ENCODE measurements at places on chromosomes 7 and 10.

DNA sequence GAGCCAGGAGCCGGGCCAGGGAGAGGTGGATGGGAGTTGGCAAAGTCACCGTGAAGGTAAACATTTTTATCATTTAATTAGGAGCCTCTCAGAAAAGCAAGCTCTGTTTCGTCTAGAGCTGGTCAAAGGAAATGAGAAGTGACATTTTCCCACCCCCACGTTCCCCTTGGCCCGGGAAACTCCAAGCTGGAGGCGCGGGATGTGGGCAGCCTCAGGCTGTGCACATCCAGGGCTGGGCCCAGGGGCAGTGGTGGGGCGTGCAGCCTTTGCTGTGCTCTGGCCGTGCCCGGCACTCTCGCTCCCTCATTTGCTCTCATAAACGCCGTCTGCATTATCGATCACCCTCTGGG is 135.6 kb upstream of the RET start:
- DNase-seq = no peak

GRCh38 chr10:36717118-36717517 is 408.3 kb upstream of the ANKRD30A start:
- no peak for DNase-seq

DNA sequence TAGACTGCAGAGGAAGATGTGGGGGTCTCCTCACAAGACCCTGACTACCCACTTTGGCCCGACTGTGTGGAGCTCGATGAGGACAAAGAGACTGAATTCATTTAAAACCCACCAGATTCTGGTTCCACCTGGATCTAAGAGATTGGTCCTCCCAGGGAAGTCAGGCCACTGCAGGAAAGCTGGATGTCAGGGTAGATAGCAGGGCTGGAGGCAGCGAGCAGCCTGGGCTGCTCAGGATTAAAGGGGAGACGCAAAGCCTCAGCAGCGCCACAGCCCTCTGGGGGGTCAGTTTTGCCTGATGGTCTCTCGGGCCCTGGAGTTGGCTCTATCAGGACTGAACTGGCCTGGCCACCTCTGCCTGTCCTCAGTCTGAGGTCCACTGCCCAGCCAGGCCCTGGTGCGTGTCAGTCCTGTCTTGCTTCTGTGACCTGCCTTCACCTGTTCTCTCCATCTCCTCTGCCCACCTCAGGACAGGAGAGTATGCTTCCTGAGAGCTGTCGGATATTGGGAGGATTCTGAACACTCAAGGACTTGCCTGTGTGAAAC is 12.2 kb upstream of the KLRG2 start:
- no peak for DNase-seq

GRCh38 chr10:98349508-98349922 is 65.5 kb downstream of the PYROXD2 start:
- no peak for DNase-seq

- no peak for DNase-seq
Observed at GRCh38 chr10:120460776-120461175, 3.7 kb downstream of the PLPP4 start.

DNA sequence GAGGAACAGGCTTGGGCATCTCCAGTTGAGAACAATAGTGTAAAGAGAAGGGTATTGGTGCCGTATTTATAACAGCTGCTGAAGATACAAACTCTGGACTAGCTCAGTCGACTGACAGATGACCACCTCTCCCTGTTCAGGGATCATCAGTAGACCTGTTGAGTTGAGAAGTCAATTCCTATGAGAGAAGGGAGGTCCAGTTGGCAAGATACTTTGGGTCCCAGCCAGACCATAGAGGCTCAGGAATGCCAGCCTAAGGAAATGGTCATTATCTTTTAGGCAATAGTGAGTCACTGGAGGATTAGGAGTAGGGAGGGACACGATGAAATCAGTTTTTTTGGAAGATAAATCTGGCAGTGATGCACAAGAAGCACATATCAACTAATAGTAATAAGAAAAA is 202.9 kb downstream of the TRIL start:
- DNase-seq = no peak

- no peak for DNase-seq
Observed at GRCh38 chr10:52194191-52194590, 119.9 kb upstream of the DKK1 start.

DNA sequence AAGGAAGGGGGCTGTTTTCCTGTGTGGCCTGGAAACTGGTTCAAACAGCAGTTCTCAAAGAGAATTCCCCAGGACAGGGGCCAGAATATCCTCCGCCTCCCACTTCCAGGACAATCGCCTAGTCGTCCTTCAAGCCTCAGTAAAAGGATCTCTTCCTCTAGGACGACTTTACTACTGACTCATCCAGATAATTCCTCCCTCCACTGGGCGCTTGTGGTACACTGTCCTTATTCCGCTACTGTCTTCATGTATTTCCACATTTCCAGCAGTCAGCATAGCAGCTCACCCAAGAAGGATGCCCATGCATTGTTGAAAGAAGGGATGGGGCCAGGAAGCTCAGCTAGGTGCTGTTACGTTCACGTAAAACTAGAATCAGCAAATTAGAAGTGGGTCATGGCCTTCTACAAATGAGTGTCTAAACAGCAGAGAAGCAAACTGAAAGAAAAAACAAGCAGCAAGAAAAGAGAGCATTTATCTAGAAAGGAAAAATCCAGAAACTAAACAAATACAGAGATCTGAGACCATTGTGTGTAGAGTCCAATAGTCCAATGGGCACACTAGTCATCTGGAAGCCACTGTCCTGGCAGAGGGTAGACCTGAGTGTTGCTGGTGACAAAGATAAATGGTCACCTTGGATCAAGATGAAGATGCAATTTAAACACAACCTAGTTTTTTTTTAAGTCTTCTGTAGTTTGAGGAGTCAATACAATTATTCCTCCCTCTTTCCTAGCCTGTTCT is 26.3 kb downstream of the CLRN3 start:
- DNase-seq = no peak

DNA sequence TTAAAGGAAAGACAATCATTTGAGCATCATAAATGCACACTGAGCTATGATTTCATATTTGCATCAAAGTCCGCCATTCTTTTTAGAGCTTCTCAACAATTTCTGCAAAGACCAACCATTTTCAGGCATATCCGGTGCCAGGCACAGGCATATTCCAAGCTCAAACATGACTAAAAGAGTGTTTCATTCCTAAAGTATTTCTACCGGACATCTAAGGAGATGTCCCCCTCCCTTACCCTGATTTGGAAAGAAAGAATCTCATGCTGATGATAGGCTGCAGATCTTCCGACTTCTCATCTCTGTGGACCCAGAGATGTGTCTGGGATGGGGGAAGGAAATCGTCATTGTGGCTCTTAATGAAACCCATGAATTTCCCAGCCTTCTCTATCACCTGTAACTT is 600.5 kb upstream of the MGMT start:
- DNase-seq = no peak
